ENCODE measurements at places on chromosomes 6 and 20.

DNA sequence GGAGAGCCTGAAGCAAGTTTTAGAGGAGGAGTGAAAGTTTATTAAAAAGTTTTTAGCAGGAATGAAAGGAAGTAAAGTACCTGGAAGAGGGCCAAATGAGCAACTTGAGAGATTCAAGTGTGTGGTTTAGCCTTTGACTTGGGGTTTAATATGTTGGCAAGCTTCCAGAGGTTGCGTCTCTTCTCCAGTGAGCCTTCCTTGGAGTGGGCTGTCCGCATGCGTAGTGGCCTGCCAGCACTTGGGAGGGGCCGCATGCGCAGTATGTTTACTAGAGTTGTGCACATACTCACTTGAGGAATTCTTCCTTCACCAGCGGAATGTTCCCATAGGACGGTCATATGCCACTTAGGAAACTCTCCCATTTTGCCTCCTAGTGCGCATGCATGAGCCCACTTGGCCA, 235.2 kb downstream of the ALDH8A1 start:
- DNase-seq = no peak

GRCh38 chr20:32581839-32582658, 3.1 kb downstream of the NOL4L start:
- DNase-seq = no peak

- no peak for DNase-seq
Measured at GRCh38 chr6:15887491-15888461, 224.9 kb upstream of the DTNBP1 start.

- DNase-seq = no peak
Measured at GRCh38 chr6:143507358-143508145, 4.0 kb downstream of the FUCA2 start.

GRCh38 chr6:88141561-88142296, 24.4 kb downstream of the CNR1 start:
- no peak for DNase-seq

DNA sequence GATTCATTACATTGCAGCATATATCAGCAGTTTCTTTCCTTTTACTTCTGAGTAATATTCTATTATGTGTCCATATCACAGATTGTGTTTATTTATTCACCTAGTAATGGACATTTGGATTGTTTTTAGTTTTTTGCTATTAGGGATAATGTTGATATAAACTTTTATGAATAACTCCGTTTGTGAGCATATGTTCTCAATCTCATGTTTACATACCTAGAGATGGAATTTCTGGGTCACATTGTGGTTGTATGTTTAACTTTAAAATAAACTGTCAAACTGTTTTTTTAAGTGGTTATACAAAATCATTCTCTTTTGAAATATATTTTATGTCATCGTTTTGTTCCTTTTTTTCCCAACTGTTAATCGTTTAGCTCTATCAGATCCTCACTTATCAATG, 311.6 kb downstream of the MMUT start:
- no peak for DNase-seq

GRCh38 chr6:42239736-42240375, 22.2 kb upstream of the MRPS10 start:
- DNase-seq = no peak

GRCh38 chr6:112234601-112235000, 19.8 kb downstream of the LAMA4 start:
- DNase-seq = no peak

DNA sequence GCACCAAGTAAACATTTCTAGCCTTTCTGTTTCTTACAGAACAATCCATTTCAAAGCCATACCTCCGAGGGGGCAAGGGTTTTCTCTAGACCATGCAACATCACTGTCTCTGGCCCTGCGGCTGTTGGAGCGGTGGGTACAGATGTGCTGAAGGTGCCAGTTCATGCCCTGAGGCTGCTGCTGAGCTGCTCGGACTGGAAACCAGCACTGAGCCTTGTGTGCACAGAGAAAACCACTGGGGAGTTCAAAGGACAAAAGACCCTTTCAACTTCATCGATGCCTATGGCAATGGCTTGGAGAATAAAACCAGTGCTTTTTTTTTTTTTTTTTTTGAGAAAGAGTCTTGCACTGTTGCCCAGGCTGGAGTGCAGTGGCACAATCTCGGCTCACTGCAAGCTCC, 93.3 kb upstream of the IYD start:
- DNase-seq = no peak

DNA sequence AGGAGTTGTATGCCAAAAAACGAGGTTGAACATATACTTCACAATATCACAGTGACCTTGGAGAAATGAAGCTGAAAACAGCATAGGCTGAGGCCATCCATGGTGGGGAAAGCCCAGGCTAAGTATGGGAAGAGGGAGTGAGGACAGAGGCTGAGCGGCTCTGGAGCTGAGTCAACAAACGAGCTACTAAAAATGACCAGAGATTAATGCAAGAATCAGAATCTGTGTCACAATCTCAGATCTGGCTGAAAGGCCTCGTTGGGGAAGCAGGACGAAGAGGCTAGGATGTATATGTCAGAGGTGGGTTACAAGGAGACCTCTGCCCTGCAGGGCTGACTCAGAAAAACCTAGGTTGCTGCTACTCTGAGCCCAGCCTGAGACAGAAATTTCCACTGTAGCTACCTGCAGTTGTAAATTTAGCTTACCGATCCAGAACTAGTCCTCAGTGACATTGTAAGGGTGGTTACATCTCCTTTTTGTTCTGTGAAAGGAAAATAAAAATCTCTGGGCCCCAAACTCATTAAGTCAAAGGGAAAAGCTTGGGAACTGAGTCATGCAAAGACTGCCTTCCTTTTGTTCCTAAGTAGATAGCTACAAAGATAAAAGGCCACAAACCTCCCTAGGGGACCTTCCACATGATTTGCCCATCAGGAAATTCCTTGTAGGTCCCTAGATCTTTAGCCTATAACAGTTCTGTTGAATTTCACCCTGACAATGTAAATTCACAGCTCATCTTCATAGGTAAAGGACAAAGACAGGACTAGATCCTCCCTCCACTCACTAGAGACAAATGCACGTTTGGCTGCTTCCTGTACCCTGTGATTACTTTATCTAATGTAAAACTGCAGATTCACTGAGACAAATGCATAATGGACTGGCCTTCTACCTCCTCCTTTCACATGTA, 8.5 kb upstream of the TUBB2A start:
- no peak for DNase-seq

- no peak for DNase-seq
Measured at GRCh38 chr20:9520086-9520485, 5.7 kb downstream of the LAMP5 start.

GRCh38 chr20:47418069-47418757, 61.7 kb upstream of the ZMYND8 start:
- no peak for DNase-seq

GRCh38 chr6:115609111-115609510, 451.6 kb downstream of the FRK start:
- DNase-seq = no peak

DNA sequence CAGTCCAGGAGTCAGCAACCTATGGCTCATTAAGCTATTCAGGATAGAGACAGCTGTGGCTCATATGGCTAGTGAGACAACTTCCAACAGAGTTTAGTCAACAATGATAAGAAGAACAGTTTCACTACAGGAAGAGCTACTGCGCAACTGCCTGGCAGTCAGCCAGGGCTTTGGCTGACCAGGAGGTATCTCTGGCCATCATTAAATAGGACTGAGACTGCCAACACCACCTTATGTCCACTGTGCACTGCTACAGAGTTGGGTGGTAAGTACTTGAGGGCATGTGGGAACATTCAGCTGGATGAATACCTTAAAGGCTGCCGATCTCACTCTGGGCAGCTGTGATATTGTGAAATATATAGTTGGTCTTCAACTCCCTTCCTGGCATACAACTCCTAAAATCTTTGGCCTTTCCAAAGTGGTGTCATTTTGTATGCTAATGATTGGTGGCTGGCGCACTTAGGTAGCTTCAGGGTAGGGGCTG, 52.2 kb upstream of the FAM83C start:
- DNase-seq = peak; percentile 23

DNA sequence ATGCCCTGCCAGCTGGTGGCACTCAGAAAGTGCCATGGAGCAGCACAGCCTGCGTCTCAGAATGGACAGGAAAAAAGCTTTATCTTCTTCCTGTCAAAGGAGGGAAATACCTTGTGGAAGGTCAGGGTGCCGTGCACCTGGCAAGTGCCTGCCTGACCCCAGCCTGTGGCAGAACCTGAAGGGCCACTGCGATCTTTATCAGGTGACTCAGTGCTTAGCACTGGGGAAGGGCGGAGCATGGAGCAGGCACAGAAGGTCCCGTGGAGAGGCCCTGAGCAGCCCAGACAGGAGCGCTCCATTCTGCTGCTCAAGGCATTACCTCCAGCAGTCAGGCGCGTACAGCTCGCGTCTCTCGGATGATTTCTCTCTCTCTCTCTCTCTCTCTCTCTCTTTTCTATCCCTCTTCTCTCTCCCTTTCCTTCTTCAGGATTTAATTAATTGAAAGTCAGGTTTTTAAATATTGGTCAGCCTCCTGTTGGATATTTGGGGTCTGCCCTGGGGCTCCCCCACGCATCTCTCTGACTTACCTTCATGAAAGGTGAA, 31.7 kb downstream of the FOXC1 start:
- no peak for DNase-seq

DNA sequence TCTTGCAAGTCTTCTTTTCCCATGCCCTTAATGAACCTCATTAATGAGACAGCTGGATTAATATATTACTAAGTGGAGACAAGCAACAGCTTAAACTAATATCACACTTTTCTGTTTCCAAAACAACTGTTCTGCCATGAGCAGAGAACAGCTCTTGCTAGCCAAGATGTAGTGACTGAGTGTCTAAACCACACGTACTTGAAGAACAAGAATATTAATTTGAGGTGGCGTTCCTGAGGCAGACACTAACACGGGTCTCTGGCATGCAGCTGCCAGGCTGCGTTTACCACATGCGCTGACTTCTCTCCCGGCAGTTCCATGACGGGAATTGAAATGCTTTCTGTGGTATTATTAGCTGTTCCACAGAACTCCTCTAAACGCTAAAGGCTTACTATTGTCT, 80.6 kb downstream of the FNDC1 start:
- DNase-seq = no peak

- DNase-seq = no peak
Measured at GRCh38 chr6:159047891-159048685, 3.3 kb upstream of the TAGAP start.

- no peak for DNase-seq
Measured at GRCh38 chr6:121338956-121339355, 4.7 kb upstream of the TBC1D32 start.

DNA sequence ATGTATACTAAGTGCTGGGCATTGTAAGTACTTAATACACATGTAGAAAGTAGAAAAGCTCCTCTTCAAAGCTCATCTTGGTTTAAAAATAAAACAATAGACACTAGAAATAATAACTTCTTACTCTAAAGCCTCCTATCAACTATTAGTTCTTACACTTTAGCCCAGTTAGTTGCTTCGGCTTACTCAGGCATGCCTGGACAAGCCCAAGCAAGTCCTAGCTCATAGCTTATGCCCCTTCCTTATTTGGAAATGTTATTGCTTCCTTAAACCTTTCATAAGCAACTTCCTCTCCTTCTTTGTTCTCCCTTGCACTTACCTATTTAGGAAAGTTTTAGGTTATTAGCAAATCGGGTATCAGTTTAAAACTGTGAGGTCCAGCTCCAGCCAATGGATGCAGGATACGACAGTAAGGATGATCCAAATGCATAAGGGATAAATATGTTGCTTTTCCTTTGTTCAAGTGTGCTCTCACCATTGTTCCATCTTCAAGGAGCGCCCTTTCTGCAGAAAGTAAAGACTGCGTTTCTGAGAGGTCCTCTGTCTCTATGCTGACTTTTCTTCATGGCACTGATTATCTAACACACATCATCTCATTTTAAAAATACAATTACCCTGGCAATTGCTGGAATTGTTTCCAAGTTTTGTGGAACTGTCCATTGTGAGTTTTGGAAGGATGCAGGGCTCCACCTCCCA, 12.3 kb downstream of the TMEM30A start:
- no peak for DNase-seq

DNA sequence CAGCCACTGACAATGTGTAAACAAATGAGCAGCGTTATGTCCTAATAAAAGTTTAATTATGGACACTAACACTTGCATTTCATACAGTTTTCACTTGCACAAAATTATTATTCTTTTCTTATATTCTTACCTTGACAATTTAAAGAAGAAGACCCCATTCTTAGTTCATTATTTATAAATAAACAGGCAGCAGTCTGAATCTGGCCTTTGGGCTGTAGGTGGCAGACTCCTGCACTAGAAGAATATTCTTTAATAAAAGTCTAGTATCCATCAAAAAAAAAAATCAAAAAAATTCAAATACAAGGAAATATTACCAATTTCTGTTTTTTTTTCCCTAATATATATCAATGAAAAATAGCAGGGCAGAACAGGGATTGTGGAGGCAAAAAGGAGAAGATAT, 24.8 kb downstream of the PTCHD4 start:
- DNase-seq = no peak

GRCh38 chr6:151014404-151015100, 149.1 kb downstream of the MTHFD1L start:
- DNase-seq = peak; percentile 74

GRCh38 chr20:43532416-43533055, 25.0 kb downstream of the L3MBTL1 start:
- no peak for DNase-seq

- no peak for DNase-seq
Measured at GRCh38 chr20:40966103-40966502, 62.5 kb upstream of the TOP1 start.

DNA sequence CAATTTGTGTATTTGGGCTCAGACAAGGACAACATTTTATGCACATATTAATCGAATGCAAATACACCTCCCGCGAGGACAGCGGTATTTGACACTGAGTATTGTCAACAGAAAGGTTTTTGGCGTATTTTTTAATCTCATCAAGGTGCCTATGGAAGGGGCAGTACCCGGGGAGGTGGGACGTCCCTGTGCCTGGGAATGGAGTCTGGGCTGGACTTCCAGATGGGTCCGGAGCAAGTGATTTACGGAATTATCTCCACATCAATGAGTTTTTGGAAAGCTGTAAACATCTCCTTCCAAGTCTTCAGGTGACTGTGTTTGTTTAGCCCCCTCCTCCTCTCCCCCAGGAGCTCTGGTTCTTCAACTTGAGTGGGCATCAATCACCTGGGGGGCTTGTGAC, 39.8 kb downstream of the PRR18 start:
- DNase-seq = no peak

DNA sequence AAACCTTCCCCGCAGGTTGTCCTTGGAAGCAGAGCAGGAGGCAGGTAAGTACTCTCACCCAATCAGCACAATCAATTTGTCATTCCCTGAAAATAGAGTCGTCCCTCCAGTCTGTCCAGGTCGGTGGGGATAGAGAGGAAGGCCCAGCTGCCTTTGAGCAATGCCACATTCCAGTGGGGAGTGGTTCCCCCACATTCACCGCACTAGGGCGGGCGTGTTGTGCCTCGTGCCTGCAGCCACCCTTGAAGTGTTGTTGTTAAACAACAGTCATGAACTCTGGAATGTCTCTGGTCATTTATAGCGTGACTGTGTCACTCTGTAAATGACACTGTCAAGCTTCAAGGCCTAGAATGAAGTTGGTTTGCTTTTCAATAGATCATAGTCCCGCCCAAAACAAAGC, 33.4 kb downstream of the PRDM1 start:
- DNase-seq = no peak

DNA sequence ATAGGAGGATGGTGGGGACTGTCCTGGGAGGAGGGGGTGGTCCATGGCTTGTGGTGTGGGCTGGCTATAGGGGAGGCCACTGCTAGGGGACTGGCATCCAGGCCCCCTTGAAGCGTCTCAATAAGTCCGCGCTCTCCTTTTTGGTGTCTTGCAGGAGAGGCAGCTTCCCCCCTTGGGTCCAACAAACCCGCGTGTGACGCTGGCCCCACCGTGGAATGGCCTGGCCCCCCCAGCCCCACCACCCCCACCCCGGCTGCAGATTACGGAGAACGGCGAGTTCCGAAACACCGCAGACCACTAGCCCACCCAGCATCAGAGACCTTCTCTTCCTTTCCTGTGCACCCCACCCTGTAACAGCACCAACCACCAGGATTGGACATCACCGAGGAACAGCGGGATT, 2.8 kb upstream of the ZBTB9 start:
- DNase-seq = no peak

Data from uterus (tissue), 4 donors.